ENCODE measurements at places on chromosomes 1 and 21.
A peak's percentile ranks its signal among the peaks of the same experiment; 100 is the strongest.

GRCh38 chr1:231374394-231374793 is 36.3 kb downstream of the SPRTN start:
- DNase-seq = no peak

DNA sequence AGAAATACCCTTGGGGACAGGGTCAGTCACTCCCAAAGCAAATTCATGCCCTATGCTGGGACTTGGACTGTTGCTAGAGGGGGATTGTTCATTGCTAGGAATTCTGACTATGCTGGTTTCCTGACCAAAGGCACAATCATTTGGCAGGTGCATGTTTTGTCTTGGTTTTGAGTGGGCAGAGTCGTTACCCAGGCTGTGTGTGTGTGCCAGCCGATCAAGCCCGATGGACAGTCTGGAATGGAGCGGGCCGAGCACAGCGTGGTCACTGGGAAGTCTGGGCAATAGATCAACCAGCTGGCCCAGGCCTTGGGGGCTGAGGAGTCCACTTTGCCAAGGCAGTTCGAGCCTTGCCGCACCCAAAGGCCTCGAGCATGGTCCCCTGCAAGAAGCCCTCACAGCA is 60.9 kb downstream of the HTR6 start:
- no peak for DNase-seq

DNA sequence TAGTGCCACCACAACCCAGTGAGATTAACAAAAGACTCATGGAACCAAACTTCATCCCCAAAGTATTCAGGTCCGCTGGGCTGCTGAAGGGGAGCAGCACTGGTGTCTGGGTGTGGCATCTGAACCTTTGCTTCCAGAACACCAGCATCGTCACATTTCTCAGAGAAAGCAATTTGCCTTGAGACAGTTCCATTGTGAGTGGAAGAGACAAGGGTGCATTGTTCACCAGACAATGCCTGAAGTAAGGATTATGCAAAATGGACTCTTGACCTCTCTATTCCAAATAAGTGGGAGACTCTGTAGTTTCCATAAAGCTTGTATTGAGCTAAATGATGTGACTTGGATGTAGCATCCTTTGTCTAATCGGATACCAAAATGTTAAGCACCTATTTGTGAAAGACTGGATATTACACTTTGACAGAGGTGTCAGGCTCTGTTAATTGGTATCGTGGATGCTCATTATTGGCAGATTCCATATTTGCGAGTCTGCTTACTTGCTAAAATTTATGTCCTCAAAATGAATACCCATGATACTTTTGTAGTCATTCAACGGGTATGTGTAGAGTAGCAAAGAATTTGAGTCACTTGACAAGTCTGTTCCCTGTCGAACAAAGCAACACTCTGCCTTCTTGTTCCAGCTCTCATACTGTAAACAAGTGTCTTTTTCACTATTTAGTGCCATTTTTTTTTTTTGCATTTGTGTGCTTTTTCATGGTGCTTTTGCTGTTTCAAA is 75.6 kb downstream of the MRPS6 start:
- DNase-seq = peak; percentile 65

DNA sequence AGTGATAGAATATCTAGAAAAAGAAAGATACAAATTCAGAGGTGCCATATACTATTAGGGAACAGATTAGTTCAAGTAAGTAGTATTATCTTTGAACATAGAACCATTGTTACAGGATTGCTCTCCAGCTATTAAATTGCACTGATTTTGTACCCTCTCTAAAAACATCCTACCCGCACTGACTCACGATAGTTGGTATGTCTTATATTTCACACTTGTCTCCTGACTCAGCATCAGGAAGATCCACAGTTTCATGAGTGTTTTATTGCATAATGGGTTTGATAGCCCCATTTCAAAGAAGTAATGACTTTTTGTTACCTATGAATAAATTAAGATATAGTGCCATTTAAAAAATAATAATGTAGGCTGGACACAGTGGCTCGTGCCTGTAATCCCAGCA is 6.0 kb downstream of the TATDN3 start:
- no peak for DNase-seq

- no peak for DNase-seq
Observed at GRCh38 chr21:45632637-45633251, 10.8 kb upstream of the PCBP3 start.

- DNase-seq = no peak
Observed at GRCh38 chr21:41731081-41731480, 35.8 kb downstream of the RIPK4 start.

DNA sequence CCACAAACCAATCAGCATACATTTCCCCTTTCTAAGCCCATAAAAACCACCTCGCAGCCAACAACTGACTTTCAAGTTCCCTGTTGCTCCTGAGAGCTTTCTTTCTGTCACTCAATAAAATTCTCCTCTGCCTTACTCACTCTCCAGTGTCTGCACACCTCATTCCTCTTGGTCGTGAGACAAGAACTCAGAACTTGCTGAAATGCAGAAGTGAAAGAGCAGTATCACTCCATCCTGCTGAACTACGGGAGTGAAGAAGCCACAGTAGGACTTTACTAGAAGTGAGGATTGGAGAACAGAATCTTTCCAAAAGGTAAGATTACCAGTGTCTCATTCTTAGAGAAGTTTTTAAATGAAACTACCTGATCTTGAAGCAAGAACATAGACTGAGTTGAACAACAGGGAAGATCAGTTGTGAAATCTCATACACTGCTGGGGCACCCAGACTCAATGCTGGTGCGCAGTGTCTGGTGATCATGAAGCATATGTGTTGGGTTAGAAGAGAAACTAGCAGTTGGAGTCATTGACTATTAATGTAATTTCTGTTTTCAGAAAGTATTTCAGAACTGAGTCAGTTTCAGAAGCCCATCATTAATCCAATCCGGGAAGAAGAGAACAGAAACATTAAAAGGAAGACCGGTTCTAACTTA is 726.9 kb upstream of the TMPRSS15 start:
- DNase-seq = no peak

Data from HAP-1 (cell line).